ENCODE measurements at places on chromosomes 6 and 20.

GRCh38 chr6:90612313-90612680, 25.4 kb upstream of the MAP3K7 start:
- no peak for DNase-seq

GRCh38 chr6:37565267-37566110, 65.8 kb upstream of the CCDC167 start:
- no peak for DNase-seq

- DNase-seq = no peak
Observed at GRCh38 chr20:14538433-14538832, 201.0 kb upstream of the FLRT3 start.

GRCh38 chr20:50192364-50193198, 2.0 kb downstream of the CEBPB start:
- peak; percentile 72 for DNase-seq

GRCh38 chr6:81331526-81331925, 421.0 kb downstream of the TENT5A start:
- DNase-seq = no peak

DNA sequence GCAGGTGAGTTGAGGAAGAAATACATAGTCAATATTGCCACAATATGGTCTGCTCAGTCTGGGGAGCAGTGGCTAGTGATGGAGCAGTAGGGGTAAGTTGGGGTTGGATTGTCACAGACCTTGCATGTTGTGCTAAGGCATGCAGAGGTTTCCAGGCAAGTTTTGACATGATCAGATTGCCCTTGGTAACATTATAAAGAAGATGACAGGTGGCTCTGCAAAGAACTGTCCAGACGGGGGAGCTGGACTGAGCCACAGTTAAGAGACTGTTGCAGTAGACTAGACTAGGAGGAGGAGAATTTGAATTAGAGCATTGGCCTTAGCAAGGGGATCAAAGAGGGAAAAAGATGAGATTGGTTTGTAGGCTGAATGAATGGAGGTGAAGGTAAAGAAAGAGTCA, 23.4 kb downstream of the ATRN start:
- no peak for DNase-seq
